Stimulated activated CD8-positive, alpha-beta memory T cell treated with anti-CD3 and anti-CD28 coated beads, Interleukin-15, amount 100 ng/mL, for 1 hour (primary cell): ENCODE measurements at places on chromosomes 4 and X.

GRCh38 chrX:29478336-29479069, 736.9 kb upstream of the MAGEB2 start:
- no peak for DNase-seq

DNA sequence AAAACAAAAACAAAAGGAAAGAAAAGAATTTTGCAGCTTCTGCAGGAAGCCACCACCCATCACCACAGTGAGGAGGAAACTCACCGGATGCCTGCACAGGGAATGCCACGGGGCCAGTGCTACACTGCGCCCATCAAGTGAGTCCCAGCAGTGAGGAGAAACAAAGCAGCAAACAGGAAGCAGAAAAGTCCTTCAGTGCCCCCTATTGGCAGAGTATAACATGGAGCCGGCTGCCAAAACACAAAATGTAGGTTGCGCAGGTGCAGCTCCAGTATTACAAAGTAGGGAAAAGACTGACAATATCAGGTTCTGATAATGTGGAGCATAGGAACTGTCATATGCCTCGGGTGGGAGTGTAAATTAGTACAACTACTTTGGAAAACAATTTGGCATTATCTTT, 23.3 kb upstream of the SCML2 start:
- no peak for DNase-seq

DNA sequence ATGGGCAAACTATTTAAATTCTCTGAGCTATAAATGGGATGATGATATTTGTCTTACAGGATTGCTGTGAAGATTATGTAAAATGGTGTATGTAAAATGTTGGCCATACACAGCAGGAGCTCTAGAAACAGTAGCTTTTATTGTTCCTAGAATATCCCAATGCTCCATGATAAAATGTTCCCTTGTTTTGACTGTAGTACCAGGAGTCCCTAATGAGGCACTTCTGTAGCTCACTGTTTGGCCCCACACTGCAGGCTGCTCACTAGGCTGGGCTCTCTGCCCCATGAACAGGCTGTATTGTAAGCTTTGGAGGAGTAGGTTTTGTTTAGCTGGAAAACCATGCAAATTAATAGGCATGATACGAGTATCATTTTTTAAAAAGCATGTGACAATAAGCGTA, 3.3 kb upstream of the FGA start:
- DNase-seq = no peak

- no peak for DNase-seq
These were observed 107.0 kb upstream of the TLL1 start for GRCh38 chr4:165766018-165766417.

DNA sequence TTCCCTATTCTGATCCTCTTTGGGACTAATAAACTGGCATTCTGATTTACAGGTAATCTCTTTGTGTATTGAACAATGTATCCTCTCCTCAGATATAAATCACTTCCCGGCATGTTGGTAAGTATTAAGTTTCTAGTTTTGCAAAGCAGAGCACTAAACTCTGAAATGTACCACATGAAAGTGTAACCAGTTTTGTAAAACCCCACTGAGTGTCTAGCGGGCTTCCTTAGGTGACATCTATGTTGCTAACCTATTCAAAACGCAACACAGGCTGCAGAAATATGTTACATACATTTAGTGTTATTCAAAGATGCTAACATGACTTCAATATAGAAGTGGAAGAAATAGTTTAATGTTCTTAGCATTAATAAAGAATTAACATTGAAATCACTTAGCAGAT, 25.2 kb downstream of the DNAJB14 start:
- no peak for DNase-seq

- DNase-seq = no peak
These were observed 2065.8 kb downstream of the ARAP2 start for GRCh38 chr4:34178476-34178875.

GRCh38 chr4:119498527-119498926, 130.1 kb downstream of the PDE5A start:
- no peak for DNase-seq

DNA sequence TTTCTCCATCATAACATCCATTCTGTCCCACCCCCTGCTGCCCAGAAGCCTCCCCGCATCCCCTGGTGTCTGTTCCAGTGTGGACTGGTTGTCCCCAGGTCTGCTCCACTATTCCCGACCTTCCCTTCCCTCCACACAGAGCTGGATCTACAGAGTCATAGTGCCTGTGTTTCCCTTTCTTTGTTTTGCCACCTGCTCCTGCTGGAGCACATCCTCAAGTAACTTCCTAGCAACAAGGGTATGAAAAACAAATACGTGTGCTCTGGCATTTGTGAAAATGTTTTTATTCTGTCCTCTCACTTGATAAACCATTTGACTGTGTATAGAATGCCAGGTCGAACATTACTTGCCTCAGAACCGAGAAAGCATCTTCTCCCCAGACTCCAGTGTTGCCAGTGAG, 29.9 kb upstream of the ADRA2C start:
- DNase-seq = no peak

- DNase-seq = no peak
These were observed 231.0 kb upstream of the GATB start for GRCh38 chr4:151991884-151992167.

- DNase-seq = no peak
These were observed 77.8 kb downstream of the NPNT start for GRCh38 chr4:105972946-105973621.

DNA sequence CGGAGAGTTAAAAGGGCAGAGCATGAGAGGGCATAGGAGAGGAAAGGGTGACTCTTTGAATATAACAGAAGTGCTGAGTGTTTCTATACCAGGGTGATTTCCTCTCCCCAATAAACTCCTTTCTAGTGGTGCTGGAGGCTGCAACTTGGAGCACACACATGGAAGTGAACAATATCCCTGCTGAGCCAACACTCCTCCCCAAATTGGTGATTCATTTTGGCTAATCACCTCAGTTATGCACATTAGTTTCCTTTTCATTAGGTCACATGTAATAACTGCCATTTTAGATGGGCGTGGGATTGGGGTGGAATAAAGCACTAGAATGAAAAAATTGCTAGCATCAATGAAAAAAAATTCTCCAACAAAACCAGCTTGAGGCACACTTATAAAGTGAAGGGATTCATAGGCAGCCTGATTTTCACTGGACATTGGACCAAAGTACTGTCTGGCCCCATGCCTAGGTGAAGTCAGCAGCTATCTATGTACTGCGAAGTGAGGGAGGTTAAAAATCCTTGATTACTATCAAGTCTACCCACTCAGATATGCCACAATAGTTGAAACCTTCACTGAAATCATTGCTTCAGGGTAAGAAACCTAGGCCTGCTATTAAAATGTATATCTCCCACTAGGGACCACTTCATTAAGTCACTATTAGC, 174.0 kb downstream of the GLUD2 start:
- DNase-seq = no peak

DNA sequence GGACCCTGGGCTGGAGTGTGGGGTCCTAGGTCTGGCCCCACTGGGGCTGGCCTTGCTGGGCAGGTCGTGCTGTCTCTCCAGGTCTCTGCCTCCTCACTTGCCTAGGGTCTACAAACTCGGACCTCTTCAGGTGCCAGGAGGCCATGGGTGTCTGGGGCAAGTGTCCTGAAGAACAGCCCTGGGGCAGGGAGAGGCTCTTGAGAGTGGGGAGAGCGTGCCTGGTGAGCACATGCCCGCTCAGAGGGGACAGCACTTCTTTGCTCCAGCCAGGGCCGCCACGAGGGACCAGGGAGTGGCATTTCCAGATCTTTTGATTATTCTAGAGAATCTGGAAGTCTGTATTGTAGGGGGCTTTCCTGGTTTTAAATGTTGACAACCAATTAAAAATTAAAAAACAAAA, 63.7 kb downstream of the SORCS2 start:
- no peak for DNase-seq

GRCh38 chr4:85475631-85476233, 782 bp downstream of the ARHGAP24 start:
- no peak for DNase-seq

DNA sequence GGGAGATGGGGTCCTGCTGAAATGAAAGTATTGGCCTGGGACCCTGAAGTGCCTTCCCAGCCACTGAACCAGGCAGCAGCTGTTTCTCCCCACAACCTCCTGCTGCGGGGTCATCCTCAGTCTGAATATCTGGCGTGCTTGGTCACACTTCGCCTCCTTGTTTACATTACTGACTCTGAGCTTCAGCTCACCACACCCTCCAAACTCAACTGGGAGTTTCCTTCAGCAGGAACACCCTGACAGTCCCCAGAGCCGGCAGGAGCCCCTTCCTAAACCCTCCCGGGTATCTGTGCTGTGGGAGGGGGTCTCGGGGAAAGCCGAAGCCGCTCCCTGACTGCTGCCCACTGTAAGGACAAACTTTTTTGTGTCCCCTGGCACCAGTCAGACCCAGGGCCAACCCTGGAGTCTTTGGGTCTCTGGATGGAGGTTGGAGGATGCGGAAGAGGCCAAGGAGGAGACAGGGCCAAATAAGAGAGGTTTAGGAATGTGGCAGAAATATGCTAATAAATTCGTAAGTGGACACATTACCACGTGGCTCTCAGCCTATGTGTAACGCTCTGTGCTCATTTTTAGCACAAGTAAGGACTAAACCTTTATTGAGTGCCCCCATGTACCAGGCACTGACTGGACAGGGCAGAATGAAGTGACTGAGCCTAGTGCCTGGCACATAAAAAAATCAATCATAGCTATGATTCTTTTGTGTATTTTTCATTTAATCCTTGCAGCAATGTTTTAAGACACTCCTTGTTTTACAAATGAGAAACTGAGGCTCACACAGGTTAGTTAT, 20.7 kb downstream of the FHDC1 start:
- no peak for DNase-seq
